ENCODE measurements at places on chromosomes 12 and 14.

DNA sequence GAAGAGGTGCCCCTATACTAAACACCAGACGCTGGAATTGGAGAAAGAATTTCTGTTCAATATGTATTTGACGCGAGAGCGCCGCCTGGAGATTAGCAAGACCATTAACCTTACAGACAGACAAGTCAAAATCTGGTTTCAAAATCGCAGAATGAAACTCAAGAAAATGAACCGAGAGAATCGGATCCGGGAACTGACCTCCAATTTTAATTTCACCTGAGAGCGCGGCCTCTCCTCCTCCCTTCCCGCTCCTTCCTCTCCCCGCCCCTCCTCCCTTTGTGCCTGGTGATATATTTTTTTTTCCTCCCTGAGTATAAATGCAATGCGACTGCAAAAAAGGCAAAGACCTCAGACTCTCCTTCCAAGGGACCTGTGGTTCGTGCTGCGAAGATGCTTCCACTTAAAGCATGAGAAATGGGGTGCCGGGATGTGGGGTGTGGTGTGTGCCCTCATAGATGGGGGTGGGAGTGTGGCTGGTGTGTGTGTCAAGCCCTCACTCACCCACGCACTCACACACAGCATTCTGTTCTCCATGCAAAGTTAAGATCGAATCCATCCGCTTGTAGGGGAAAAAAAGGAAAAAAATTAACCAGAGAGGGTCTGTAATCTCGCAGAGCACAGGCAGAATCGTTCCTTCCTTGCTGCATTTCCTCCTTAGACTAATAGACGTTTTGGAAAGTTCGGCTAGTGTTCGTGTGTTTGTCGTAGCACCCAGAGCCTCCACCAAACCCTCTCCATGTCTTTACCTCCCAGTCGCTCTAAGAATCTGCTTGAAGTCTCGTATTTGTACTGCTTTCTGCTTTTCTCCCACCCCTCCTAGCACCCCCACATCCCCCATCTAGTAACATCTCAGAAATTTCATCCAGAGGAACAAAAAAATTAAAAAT lies 4.5 kb downstream of the HOXC10 start:
- DNase-seq, result peak; percentile 49

DNA sequence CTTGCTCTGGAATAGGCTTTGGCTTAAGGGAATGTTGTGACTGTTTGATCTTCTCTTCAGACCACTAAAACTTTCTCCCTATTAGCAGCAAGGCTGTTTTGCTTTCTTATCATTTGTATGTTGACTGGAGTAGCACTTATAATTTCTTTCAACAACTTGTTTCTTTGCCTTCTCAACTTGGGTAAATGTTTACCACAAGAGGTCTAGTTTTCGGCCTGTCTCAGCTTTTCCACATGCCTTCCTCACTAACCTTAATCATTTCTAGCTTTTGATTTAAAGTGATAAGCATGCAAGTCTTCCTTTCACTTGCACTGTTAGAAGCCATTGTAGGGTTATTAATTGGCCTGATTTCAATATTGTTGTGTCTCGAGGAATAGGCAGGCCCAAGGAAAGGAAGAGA lies 126.7 kb upstream of the AEBP2 start:
- DNase-seq, result no peak

DNA sequence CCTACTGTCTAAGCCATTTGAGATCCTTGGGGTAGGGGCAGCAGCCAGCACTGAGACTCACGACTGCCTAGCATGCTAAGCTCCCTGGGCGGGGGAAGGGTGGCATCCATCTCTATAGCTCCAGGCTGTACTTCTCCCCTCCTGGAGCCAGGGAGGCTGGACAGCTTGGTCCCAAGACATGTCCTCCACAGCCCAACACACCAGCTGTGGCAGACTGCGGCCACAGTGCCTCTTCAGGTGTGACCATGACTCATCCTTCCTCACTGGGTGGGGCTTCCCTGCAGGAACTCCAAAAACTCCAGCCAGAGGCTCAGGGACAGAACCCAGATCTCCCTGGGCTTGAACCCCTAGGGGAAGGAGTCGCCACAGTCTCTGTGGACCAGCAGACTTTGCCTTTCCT lies 193.9 kb downstream of the GPHN start:
- DNase-seq, result no peak

- no peak for DNase-seq
These were observed 8.1 kb upstream of the PTGDR start for GRCh38 chr14:52259434-52259833.

DNA sequence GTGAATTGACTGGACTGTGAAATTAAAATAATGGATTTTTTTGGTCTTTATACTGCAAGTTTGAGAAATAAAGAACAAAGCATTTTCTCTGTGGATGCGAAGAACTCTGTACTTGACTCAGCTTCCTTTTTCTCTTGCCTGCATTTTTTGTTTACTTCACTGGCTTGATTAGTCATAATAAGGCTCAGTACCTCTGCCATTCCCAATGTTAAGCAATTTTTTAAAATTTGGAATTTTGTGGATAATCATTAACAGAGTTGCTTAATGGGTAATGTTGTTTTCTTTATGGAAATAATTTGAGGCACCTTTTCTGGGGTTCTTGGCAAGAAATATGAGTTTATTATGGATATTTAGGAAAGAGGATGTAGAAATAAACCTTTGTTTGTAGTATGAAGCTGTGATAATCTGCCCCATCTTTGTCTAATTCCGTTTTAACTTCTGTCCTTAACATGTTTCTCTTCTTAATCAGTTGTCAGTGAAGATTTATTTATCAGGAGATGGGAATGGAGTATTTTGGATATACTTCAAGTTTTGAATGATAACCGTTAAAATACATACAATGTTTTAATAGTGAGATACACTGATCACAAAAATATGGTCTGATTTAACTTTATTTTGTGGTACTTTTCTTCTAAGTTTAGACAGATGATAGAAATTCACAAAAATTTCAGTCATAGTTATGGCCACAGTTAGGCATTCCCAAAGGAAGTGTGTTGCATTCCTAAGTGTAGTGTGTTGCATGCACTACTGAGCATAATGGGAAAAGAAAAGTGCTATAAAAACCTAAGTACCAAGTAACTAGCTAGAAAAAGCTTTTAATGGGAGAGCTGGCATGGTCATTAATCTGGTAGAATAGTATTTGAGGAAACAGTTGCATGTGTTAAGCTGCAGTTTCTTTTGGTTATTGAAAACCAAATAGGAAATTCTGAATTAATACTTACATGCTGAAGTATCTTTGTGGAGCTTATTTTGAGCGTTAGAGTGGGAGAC lies 27.7 kb downstream of the WNK1 start:
- no peak for DNase-seq

- no peak for DNase-seq
These were observed 209.2 kb upstream of the HMGA2 start for GRCh38 chr12:65615118-65615517.

DNA sequence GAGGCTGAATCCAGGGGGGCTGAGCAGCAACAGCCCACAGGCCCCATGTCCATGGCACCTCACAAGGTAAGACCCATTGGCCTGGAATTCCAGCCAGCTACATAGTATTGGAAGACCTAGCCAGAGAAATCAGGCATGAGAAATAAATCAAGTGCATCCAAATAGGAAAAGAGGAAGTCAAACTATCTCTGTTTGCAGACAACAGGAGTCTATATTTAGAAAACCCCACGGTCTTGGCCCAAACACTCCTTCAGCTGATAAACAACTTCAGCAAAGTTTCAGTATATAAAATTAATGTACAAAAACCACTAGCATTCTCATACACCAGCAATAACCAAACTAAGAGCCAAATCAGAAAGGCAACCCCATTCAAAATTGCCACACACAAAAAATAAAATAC lies 16.9 kb downstream of the PDE6H start:
- no peak for DNase-seq

GRCh38 chr12:6233121-6233971 lies 33.1 kb downstream of the CD9 start:
- DNase-seq, result no peak

- DNase-seq, result no peak
These were observed 21.9 kb upstream of the CHPT1 start for GRCh38 chr12:101675555-101675954.

- no peak for DNase-seq
These were observed 2.0 kb downstream of the SMARCD1 start for GRCh38 chr12:50087151-50087550.

Data from NCI-H1694 treated with DMSO at 0.1 percent for 48 hours (cell line).